ENCODE measurements at places on chromosomes 7 and 10.

DNA sequence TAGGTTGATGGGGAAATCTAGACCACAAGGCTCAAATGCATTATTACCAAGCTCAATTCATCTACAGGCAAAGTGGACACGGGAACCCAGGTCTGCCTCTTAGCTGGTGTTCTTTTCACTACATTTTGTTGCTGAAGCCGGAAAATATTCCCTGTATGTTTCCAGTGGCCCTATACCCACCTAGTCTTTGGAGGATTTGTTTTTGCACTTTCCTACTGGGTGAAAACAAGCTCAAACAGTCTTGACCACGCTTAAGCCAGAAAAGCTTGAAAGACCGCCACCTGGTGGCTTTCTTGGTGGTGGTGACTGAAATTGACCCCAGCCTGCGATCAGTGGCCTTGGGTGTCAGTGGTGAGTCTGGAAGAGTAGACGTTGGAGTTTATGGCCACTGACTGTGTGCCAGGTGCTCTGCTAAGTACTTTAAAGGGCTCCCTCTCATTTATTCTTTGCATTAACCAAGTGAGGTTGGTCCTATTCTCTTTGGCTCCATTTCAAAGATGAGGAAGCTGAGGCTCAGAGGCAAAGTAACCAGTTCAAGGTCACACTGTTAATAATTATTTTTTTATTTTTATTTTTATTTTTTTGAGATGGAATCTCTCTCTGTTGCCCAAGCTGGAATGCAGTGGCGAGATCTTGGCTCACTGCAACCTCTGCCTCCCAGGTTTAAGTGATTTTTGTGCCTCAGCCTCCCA, 11.1 kb upstream of the CRTAC1 start:
- DNase-seq = no peak

- no peak for DNase-seq
Measured at GRCh38 chr10:4826792-4827324, 851 bp downstream of the AKR1E2 start.

GRCh38 chr10:43202657-43203447, 64.0 kb downstream of the RASGEF1A start:
- DNase-seq = no peak

- DNase-seq = no peak
Measured at GRCh38 chr10:1664333-1664964, 72.9 kb downstream of the ADARB2 start.

GRCh38 chr10:113047151-113047550, 97.1 kb downstream of the TCF7L2 start:
- DNase-seq = no peak

- DNase-seq = no peak
Measured at GRCh38 chr10:69639291-69640195, 9.5 kb downstream of the FAM241B start.

DNA sequence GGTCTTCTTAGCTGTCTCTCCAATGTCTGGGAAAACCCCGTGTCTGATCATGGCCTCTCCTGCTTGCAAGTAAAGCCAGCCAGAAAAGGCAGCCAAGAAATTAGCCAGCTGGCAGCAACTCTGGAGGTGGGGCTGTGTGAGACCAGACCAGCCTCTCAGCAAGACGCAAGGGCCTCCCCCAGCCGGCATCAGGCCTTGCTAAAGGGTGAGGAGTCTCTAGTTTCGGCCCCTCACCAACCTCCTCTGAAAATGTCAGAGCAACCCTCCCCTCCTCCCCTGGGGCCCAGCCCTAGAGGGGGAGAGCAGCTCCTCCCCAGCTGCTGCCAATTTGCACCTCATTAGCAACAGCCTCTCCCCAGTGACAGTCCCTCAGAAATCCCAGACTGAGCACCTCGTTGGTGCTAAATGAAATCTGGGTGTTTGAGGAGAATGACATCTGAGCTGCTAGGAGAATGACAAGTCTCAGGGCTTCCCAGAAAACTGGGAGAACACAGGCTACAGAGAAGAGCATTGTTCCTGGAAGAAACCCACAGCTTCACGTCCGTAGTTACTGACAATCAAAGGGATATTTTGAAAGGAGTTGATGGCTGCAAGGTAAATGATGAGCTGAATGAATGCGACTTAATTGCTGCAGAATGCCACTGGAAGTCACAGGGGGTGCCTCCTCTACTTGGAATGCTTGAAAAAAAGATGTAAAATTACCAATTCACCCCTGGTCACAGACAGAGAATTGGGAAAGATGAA, 25.9 kb downstream of the DGKI start:
- DNase-seq = peak; percentile 77

DNA sequence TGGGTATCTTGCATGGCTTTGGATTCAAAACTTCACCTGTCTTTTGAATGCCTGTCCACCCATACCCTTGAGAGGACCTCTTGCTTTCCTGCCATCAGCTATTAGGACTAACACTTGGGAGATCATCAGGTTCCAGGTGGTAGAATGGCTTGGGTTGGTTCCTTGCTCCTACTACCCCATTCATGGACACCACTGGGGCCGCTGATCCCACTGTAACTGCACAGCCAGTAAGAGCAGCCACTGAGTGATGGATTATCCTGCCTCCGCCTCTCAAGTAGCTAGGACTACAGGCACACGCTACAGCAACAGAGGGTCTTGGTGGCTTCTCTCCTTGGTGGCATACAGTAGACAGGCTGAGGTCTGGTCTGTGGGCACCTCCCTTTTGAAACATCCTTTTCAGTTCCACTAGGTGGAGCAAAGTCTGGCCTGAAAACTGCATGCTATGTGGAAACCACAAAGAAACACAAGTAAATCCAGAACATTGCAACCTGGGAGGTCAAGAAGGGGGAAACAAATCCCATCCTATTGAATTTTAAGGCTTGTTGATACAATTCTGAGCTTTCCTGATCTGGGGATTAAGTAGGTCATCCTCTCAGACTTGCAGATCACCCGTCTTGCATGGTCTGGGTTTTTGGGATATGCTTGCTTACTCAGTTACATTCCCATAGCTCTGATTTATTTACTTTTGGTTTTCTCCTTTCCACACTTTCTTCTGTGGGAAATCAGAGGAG, 9.4 kb downstream of the WBP1L start:
- DNase-seq = no peak

DNA sequence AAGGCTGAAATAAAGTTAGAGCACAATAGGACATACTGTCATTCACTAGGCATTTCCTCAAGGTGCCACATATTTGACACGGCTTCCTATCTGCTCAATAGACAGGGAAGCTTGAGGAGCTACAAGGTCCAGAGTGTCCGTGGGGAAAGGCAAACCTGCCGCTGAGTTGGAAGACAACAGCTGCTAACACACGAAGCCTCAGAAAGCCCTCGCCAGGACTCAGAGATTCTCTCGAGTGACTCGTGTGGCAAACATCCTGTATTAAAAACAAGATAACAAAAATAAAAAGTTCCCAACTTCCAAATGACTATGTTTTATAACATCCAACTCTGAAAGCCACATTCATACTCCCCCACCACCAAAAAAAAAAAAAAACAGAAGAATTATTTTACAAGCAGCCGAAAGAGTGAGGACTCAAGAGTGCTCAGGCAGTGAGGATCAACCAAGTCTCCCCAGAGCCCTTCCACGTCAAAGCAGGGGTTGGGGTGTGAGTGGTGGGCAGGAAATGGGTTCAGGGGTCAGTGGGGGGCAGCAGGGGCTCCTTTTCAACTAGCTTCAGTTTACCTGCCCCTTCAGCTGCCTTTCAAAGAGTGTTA, 67.6 kb downstream of the STK17A start:
- DNase-seq = no peak

DNA sequence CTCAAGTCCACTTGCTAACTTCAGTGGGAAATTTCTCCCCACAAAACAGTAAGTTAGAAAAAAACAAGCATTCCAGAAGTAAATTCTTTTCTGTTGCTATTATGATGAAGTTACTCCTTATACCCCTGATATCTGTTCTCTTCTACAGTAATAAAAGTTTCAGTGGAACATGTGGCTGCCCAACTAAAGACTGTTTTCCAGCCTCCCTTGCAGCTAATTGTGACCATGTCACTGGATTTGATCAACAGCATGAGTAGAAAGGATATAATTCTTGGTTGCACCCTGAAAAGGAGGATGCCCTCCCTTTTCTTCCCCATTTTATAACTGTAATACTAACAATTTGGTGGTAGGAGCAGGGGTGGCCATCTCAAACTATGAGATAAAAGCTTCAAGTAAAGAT, 40.6 kb downstream of the IMMP2L start:
- DNase-seq = no peak

DNA sequence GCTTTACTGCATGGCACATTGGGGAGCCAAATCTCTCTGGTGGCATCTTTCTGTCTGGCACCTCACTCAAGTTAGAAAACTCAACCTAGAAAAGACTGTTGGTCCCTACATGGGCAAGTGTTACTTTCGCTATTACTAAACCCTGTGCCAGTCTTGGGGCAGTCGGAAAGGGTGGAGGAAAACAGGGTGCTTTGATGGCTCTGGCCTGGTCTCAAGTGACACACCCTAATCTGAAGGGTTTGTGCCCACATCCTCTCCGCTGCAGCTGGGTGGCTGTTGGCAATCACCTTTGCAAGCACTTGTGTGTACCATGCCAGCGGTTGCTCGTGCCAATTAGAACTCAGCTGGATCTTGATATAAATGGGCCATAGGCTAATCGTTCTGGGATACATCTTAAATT, 159.8 kb upstream of the ITGB1 start:
- no peak for DNase-seq

GRCh38 chr7:6419310-6419773, 28.4 kb downstream of the DAGLB start:
- DNase-seq = no peak

- no peak for DNase-seq
Measured at GRCh38 chr10:75243426-75243825, 7.7 kb upstream of the COMTD1 start.

DNA sequence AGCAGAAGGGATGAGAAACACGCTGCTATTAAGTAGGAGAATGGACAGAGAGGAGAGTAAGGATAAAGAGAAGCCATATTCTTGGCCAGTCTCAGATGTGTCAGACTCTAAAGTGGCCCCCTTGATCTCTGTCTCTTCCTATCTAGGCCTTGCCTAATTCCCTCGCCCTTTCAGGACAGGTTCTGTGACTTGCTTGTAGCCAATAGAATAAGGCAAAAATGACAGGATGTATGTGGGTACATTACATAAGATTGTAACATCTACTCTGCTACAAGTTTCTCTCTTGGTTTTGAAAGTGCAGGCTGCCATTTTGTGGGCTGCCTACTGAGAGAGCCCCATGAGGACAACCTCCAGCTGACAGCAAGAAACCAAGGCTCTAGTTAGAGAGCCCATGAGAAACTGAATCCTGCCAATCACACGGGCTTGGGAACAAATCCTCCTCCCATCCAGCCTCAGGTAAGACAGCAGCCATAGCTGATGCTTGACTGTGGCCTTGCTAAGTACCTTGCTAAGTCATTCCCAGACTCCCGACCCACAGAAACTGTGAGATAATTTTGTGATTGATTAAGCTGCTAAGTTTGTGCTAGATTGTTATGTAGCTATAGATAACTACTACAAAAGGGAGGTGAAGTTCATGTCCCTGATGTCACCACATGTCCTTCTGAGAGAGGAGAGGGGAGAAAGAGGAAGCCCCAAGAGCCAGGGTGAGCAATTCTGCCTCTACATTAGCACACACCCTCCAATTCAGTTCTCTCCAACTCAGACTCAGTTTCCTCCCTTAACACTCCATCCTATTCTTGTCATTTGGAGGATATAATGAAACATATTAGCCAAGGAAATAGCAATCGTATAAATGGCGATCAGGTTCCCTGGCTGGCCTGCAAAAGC, 185.5 kb downstream of the SGMS1 start:
- DNase-seq = no peak

GRCh38 chr10:102112210-102112817, 7.9 kb downstream of the LDB1 start:
- DNase-seq = no peak

GRCh38 chr7:2939193-2939885, 95.2 kb upstream of the GNA12 start:
- DNase-seq = no peak

DNA sequence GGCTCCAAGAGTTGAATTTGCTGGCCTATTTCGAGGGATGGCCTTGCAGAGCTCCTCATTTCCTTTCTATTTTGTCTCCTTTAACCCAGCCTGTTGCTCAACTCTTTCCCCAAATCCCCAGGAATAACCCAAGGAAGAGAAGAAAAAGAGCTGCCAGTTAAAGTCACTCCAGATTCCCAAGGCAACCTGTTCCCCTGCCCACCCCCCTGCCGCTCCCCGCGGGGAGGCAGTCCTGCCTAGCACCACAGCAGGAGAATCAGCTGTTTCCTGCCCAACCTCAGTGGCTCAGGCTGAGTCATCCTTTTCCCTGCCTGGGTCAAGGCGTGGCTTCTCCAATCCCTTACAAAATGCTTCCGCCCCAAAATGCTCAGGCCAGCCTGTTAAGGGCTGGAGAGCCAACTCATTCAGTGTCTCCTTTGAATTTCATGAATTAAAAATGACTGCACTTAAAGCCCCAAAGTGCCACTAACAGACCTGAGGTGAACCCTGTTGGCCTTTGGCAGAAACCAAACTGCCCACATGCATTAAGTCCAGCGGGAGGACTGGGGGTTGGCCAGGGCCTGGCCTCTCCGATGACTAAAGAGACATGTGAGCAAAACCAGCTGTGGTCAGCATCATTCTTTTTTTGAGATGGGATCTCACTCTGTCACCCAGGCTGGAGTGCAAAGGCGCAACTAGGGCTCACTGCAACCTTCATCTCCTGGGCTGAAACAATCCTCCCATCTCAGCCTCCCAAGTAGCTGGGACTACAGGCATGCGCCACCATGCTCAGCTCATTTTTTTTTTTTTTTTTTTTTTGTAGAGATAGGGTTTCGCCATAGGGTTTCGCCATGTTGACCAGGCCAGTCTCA, 83.2 kb upstream of the KIF5B start:
- no peak for DNase-seq

- no peak for DNase-seq
Measured at GRCh38 chr7:21374134-21374533, 53.7 kb upstream of the SP4 start.

DNA sequence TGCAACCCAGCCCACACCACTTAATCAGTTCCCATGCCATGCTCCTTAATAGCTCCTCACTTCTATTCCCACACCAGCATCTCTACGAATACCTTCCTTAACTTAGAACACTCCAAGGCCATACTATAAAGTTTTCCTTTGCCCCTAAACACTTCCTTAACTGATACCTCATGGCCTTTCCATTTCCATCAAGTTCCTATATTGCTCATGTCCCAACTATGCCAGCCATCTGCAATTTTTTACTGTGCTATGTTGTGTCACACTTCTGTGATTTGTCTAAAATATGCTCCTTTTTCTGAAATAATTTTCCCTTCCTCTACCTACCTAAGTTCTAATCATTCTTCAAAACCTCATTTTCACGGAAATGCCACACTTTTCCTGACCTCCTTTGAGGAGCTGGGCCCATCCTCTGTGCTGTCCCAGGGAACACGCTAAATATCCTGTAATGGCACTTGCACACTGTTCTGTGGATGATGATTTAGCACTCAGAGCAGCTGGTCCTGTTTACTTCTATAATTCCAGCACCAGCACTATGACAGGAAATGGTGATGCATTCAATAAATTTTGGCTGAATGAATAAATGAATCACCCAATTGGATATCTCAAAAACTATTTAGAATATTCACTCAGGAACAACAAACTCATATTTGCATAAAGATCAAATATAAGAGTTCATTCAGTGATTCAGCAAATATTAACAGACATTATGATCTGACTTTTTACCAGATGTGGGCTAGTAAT, 266.5 kb upstream of the HGF start:
- no peak for DNase-seq

GRCh38 chr10:45354261-45354660, 19.8 kb upstream of the ALOX5 start:
- DNase-seq = no peak

GRCh38 chr7:116918704-116919103, 34.6 kb upstream of the ST7 start:
- no peak for DNase-seq

- DNase-seq = no peak
Measured at GRCh38 chr10:60594476-60595051, 183.7 kb upstream of the CDK1 start.

Measured in NCI-H2107 (cell line).